COR-L47 (cell line): ENCODE measurements at places on chromosomes 1 and 21.

DNA sequence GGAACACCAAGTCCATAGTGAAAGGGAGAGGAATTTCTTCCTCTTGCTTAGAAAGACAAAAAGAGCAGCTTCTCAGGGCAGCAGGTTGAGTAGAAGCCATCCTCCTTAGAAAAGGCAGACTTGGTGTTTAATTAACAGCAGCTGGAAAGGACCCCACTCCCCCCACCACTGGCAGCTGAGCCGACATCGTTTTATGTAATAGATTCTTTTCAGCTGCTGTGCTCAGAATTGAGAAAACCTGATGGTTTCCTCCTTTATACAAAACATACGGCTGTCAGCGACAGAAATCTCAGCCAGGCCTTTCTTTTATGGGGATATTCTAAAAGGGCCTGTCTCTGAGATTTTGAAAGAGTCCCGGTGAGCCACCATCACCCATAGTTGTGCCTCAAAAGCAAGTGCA lies 49.9 kb downstream of the MAN1C1 start:
- DNase-seq: no peak

DNA sequence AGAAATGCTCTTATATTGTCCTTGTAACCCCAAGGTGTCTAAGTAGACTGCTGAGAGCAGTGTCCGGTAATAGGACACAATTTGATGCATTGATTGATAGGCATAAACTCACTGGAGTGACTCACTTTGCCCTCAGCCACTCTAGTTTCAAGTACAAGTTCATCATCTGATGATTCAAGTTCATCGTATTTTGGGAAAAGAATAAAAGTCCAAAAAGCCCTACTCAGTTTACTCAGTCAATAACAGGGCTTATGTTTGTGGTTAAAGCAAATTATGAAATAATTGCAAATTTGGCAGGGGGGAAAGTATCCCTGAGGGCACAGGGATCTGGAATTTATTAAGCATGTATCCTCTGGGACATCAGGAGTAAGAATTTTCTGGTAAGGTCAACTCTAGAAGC lies 7.6 kb upstream of the ATF3 start:
- DNase-seq: no peak

GRCh38 chr1:187018291-187018690 lies 189.5 kb downstream of the PLA2G4A start:
- no peak for DNase-seq

DNA sequence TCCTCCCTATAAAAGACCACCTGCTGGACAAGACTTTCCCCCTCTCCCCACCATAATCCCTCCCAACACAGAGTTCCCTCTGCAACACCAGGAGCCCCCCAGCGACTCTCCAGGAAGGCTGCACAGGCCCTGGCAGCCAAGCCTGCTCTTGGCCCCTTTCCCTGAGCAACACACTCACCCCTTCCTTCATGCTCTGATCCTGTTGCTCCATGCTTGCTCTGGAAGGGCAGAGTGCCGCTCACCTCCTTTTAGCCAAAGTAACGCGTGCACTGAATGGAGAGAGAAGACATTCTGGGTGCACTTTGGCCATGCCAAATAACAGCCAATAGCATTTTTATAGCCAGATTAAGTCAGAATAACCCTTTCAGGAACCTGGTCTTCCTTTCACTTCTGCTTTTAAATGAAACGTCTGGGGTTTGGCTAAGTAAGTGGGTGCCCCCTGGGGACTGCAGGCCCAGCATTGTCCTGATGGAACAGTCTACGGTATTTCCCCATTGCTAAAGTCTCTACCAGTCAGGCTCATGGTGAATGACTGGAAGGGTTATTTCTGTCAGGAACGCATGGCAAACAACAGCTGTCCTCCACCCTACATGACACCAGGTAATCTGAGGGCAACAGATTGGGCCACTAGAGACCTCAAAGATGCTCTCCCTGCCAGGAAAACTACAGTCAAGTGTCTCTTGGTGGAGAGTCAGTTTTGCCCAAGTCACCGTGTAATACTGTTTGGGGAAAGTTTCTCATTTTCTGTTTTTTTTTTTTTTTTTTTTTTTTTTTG lies at the start of gene SLC2A5:
Gene SLC2A5 (minus strand): TSS at position 310 of the 775 bp plus-strand sequence. CDS start 99 bp downstream, at position 211.
- DNase-seq: no peak

GRCh38 chr1:174301295-174302077 lies 142.2 kb downstream of the RABGAP1L start:
- DNase-seq: no peak

DNA sequence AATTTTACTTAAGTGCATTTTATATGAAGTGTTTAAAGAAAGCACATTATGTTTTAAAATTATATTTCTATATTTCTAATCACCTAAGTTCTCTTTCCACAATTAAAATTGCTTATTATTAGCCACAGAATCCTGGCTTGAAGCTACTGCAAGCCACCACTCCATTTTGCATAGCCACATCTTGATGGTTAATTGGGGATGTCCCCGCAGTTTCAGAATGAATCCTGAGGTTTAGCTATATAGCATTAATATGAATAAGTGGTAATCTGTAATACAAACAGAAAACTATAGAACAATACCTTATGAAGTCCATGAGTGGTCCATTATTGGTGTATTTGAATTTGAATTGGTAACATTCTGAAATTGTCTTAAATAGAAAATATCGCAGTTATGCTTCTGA lies 11.6 kb upstream of the GOLPH3L start:
- no peak for DNase-seq

GRCh38 chr1:207857447-207857846 lies 53.5 kb downstream of the CD34 start:
- DNase-seq: no peak

DNA sequence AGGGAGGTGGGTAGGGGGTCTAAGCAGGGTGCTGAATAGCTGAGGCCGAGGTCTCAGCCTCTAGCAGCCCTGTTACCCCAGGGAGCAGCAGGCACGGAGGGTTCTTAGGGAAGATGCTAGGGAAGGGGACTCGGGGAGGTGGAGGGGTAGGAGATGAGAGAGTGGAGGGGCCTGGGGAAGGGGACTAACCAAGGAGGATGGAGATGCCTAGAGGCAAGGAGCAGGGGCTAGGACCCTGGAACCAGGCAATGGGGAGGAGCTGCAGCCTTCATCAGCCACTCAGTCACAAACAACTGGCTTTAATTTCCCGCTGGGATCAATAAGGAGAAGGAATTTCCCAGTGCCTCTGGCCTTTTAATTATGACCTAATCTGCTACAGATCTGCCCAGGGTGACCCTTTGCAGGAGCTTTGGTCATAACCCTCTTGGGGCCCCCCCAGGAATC lies 2.9 kb upstream of the CRABP2 start:
- no peak for DNase-seq

GRCh38 chr1:204506201-204506968 lies 9.8 kb upstream of the MDM4 start:
- DNase-seq: peak; percentile 80

- no peak for DNase-seq
Observed at GRCh38 chr1:206713910-206714312, 29.2 kb downstream of the MAPKAPK2 start.

DNA sequence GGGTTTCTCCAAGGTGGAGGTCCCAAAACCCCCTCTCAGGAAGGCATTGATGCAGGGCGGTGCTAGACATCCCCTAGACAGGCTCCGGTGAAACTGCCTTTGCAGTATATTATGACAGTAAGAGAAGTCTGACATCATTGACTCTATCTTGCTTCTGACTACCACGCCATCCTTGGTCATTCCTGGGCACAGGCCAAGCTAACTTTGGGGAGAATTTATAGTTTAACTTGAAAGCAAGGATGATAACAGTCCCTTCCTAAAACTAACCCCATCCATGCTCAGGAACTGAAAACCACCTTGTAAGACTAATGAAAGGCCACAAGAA lies 30.3 kb downstream of the RSPH1 start:
- DNase-seq: no peak

GRCh38 chr1:9659328-9659727 lies 7.8 kb downstream of the PIK3CD start:
- DNase-seq: no peak

GRCh38 chr1:46553506-46553905 lies 2.1 kb upstream of the KNCN start:
- DNase-seq: no peak

- peak; percentile 0 for DNase-seq
Observed at GRCh38 chr1:48039088-48040054, 42.2 kb upstream of the TRABD2B start.

DNA sequence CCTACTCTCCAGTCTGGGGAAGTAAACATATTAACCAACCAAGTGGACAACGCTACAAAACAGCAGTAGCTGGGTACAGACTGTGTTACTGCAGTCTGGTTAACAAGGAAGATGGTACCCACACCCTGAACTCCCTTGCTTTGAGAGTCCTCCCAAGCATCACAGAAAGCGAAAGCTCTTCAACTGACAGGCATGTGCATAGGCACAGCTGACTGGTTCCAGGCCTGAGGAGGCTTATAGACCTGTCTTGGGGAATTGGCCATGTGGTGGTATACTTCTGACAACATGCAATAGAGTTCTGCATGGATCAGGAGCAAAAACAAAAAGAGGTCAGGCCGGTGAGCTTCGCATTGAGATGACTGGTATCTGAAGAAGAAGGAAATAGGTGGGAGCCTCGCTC lies 17.4 kb downstream of the LMX1A start:
- no peak for DNase-seq

GRCh38 chr1:73066866-73067265 lies 784.5 kb upstream of the NEGR1 start:
- DNase-seq: no peak

DNA sequence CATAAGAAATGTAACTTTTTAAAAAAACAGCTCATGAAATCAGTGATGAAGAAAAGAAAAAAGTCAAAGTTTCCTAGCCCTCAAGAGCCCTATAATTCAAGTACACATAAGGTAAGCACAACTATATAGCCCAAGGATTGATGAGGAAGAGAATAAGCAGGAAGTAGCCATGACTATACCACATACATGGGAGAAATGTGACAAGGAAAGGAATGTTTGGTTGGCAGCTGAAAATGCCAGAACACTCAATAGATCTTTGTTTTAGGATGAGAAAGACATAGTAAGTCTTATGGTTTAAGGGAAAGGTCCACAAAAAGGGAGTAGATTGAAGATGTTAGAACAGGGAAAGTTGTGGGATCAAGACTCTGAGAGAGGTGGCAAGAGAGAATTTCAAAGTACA lies 5.7 kb downstream of the DOCK7 start:
- no peak for DNase-seq
